Activated CD8-positive, alpha-beta memory T cell treated with anti-CD3 and anti-CD28 coated beads for 1 hour (primary cell): ENCODE measurements at places on chromosomes 3 and 15.

GRCh38 chr15:64438653-64439447 is 21.5 kb upstream of the ZNF609 start:
- no peak for DNase-seq

- DNase-seq: no peak
Observed at GRCh38 chr15:80010131-80010673, 39.2 kb upstream of the BCL2A1 start.

DNA sequence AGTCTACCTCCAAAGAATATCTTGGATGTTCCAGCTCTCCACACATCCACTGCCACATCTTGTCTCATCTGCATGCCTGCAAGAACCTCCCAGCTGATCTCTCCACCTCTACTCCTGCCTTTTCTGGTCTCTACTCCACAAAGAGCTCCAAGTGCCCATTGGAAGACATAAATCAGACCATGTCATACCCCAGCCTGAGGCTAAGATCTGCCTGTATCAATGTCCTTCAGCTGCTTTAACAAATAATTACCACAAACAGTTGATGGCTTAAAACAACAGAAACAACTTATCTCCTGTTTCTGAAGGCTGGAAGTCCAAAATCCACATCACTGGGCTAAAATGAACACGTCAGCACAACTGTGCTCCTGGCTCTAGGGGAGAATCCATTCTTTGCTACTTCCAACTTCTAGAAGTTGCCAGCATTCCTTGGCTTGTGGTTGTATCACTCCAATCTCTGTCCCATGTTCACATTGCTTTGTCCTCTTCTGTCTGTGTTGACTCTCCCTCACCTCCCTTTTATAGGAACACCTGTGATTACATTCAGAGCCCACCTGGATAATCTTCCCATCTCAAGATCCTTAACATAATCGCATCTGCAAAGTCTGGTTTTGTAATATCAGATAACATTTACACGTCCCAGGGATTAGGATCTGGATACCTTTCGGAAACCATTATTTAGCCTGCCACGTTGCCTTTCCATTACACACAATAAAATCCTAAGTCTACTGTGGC is 17.0 kb upstream of the LMCD1 start:
- no peak for DNase-seq

- DNase-seq: peak; percentile 17
Observed at GRCh38 chr15:67064607-67065530, 533 bp upstream of the SMAD3 start.

GRCh38 chr3:45664578-45664977 is 24.6 kb upstream of the SACM1L start:
- DNase-seq: peak; percentile 43

DNA sequence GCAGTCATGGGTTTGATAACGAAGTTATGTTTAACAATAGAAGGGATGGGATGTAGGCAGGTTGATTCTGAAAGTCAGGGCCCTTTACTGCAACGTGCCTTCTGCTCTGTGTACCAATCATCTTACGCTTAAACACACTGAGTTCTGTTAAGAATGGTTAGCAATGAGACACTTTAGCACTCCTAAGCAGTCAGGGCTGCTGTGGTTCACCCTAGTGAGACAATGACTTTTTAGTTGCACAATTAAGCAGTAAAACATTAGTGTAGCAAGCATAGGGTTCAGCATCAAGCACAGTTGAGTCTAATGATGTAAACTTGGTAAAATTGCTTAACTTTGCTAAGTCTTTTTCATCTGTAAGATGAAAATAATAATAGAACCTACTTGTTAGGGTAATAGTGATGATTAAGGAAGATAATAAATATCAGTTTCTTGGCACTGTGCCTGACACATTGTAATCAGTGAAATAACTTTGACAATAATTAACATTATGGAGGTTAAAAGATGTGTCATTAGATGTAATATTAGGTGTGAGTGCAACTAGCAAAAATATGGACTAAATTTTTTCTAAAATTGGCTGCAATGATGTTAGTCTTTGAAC is 484.2 kb upstream of the THBS1 start:
- no peak for DNase-seq

- no peak for DNase-seq
Observed at GRCh38 chr15:71448688-71449114, 333.4 kb downstream of the THSD4 start.

DNA sequence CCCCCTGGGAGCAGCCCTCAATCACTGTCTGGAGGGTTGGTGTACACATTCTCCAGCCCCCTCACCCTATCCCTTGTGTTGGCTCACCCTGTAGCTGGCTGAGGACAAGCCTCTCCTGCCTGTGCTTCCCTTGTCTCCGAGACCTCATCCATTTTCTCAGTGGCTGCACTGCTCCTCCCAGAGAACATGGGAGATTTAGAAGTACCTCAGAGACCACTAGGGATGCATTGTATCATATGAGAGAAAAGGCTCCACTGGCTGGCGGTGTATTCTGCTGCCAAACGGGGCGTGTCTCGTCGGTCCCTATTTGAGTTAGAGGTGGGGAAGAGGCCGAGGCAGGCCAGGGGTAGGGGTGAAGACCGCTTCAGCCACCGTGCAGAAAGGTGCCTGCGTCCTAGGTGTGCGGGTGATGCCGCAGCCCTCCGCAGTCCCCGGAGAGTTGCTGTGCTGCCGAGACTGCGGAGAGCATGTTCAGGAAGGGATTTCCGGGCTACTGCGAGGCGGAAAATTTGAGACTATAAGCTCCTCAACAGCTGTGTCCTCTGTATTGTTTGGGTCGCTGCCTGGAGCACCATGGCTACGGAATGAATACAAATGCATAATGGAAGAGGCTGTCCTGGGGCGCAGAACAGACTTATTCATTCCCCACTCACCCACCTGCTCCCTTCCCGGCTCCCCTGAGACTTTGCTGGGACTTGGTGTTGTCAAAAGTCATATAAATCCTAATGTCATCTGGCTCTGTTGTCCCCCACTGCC is 43.8 kb downstream of the SPSB4 start:
- DNase-seq: no peak

DNA sequence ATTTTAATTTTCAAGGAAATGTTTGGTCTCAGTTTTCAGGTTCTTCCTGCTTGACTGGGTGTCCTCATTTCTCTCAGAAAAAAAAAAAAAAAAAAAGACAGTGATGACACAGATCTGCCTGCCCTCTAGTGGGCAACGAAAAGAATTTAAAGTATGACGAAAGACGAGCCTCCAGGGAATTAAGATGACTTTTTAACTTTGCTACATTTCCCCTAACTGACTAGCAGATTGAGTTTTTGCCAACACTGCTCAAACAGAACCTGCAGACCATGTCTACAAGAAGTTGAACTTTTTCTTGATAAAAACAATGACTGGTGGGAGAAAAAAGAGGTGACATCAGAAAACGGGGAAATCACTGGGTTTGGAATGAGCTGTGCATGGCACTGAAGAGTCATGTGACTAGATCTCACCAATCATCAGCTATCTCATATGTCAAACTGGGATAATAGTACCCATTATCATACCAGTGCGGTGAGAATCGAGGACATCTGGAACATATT is 40.8 kb downstream of the EOMES start:
- no peak for DNase-seq

- DNase-seq: no peak
Observed at GRCh38 chr15:87724330-87724729, 532.2 kb downstream of the NTRK3 start.

GRCh38 chr3:192843723-192844485 is 73.8 kb downstream of the MB21D2 start:
- DNase-seq: no peak

DNA sequence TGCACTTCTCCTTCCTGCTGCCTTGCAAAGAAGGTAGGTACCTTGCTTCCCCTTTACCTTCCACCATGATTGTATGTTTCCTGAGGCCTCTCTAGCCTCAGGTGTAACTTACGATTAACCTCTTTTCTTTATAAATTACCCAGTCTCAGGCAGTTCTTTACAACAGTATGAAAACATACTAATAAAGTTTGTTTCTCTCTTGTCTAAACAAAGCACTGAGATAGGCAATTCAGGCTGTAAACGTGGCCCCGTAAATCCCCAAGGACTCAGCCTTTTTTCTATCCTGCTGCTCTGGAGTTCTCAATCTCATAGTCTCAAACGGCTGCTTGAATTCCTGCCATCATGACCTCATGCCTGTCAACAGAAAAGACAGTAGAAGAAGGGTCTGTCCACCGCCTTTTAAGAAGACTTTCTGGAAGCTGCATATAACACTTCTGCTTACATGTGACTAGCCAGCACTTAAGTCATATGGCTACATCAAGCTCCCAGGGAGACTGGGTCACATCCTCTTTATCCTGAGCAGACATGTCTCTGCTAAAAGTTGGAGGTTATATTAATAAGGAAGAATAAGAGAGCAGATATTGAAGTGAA is 257.8 kb downstream of the EBLN2 start:
- no peak for DNase-seq

DNA sequence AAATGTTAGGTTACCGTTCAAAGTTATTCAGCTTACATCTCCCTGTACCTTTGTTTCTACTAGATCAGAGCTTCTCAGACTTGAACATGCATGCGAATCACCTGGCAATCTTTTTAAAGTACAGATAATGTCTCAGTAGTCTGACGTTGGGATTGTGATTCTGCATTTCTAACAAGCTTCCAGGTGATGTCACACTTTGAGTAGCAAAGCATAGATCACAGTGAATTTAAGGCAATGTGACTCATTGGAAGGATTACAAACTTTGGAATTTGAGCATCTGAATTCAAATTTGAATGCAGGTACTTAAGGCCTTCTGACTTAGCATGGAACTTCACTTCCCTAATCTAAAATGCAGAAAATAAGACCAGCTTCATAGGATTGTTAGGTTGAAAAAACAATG is 10.8 kb upstream of the ZMAT3 start:
- no peak for DNase-seq

DNA sequence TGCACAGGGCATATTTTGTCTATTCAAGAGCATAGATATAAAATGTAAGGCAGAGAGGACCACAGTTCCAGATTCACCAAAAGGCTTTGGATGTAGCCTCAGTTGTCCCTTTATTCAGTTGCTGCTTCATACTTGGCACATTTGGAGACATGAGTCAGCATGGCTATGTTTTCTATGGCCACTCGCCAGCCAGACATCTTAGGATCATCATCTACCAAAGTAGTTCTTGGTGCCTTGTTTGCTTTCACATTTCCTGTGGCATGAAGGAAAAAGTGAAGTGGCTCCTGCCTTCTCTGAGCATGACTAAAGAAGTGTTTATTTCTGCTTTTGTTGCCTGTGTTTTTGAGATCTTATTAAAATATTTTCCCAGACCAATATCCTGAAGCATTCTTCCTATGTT is 7.2 kb downstream of the SUSD5 start:
- DNase-seq: no peak

- no peak for DNase-seq
Observed at GRCh38 chr15:63984331-63984730, 62.0 kb downstream of the DAPK2 start.

- DNase-seq: no peak
Observed at GRCh38 chr3:14546041-14546440, 5.9 kb upstream of the GRIP2 start.
